Activated effector memory CD4-positive, alpha-beta T cell treated with anti-CD3 and anti-CD28 coated beads, Interleukin-2, amount 50 U/mL, for 16 hours (primary cell): ENCODE measurements at places on chromosomes 7 and 10.

- DNase-seq: no peak
Observed at GRCh38 chr7:12588259-12588904, 17.9 kb downstream of the SCIN start.

DNA sequence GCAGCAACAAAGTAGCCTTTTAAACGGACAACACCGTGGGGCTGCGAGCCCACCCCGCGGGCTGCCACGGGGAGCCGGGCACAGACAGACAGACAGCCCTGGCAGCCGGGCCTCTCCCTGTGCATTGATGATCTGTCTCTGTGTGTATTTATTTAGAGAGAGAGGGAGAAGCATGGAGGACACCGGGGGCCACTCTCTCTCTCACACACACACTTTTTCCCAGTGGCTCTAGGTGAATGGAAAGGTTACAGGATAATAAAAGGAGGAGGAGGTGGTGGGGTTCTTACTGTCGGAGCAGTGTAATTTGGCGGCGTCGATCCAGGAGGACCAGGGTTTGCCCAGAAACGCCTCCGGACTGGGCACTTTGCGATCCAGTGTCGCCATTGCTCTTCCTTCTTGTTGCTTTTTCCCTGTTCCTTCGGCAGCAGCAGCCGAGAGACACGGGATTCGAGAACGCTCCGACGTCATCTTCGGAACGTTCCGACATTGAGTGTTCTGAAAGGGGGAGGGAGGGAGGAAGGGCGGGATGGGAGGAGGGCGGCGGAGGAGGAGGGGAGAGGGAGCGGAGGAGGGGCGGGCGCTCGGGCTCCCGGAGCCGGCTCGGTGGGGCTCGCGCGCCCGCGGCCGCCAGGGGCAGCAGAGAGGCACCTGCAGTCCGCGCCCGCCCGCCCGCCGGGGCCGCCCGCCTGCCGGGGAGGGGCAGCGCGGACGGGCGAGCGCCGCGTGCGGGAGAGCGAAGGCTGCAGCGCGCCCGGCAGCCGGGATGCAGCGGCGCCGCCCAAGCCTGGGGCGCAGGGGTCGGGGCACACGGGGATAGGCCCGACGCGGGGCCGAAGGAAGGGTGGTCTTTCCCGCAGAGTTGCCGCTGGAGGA is at the start of gene ATXN7L1:
Gene ATXN7L1, minus strand, starts transcription at position 509 of the 873 bp plus-strand sequence. Its CDS starts 41 bp downstream, at position 468.
- peak; percentile 97 for DNase-seq

DNA sequence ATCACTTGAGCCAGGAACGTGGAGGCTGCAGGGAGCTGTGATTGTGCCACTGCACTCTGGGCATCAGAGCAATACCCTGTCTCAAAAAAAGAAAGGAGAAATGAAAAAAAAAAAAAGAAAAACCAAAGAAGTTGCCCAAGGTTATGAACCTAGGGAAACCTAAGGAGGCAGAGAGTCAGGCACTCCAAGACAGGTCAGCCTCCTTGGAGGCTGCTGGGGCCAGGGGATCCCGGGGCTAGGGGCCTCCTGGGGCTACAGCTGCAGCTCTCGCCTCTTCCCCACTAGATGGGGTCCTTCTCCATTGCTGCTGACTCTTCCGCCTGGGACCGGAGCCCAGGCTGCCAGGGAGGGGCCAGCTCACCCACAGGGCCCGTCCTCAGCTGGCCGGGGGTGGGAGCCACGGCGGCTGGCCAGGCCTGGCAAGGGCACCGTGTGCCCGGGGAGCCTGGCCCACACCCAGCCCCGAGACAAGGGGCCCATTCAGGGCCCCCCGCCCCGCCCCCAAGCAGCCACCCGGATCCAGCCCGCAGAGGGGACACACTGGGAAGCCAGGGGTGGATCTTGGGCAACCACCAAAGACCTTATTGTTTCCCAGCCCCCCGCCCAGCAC is 1.7 kb upstream of the SPACDR start:
- no peak for DNase-seq

- no peak for DNase-seq
Observed at GRCh38 chr7:132387596-132387995, 188.7 kb downstream of the PLXNA4 start.

DNA sequence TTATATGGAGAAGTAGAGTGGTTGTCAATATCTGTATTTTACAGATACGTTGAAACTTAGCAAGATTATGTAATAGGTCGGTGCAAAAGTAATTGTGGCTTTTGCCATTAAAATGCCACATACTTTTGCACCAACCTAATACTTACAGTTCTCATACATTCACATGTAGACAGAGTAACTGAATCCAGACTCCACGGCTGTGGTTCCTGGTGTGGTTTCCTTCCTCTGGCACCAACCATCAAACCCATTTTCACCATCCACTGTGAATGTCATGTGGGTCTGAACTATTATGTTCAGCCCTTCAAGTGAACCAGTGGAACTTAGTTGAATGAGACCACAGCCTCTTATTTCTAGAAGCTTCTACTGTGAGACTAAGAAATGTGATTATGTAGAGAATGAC is 31.5 kb upstream of the SLIT1 start:
- DNase-seq: no peak

DNA sequence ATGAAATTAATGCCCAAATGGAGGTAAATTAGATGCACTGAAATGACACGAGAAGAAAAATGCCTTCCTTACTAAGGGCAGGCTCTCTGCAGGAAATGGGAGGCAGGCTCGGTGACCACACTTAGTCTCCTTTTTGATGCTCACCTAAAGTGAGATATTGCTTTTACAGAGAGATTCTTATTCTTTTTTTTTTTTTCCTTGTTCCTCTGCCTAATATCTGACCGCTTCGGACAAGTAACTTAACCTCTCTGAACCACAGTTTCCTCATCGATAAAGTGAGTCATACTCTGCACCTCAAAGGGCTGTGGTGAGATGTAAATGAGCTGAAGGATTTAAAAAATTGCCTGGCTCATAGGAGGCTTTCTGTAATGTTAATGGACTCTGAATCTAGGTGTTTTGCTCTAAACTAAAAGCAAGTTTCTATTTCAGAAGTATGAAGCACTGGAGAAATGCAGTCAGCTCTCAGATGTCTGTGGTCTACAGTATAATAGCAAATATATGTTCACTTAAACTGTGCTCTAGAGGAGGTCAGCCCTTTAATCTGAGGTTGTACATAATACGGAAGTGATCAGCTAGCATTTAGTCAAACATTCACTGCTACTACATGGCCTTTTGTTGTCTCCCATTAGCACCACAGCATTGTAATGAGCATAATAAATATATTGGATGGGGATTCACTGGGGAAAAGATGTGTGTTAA is 23.2 kb downstream of the NKX2-3 start:
- no peak for DNase-seq

DNA sequence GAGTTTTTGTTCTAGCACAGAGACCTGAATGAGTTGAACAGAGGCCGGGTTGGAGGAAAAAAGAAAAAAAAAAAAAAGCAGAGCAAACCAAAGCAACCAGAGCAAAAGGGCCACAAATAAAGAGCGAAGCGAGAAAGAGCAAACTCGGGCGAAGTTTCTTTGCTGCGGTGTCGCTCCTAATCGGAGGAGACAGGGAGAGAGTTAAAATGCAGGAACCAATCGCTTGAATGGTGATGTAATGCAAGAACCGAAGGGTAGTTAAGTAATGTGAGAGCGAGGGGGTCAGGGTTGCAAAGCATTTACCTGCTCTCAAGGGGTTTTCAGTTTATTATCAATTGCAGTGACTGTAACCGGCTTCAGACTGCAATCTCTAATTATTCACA is 271.7 kb downstream of the TRIL start:
- no peak for DNase-seq

- DNase-seq: no peak
Observed at GRCh38 chr10:99660662-99661376, 1.5 kb downstream of the ENTPD7 start.

- peak; percentile 45 for DNase-seq
Observed at GRCh38 chr7:66974986-66975590, 20.3 kb downstream of the SBDS start.

DNA sequence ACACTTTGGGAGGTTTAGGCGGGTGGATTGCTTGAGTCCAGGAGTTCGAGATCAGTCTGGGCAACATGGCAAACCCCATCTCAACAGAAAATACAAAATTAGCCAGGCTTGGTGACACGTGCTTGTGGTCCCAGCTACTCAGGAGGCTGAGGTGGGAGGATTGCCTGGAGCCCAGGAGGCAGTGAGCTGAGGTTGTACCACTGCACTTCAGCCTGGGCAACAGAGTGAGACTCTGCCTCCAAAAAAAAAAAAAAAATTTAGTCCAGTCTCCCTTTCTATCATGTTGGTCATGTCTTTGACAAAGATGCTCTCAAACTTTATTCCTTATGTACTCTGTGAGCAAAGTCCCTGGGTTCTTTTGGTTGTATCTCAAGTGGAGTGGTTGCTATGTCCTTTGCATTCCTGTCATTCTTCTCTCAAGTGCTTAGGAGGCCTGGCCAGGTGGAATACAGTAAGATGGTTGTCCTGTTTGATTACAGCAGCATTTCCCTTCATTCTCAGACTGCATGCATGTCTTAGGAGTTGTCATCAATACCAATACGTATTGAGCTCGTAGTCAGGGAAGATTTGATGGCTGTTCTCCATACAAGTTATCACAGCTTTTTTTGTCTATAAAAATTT is 85.7 kb downstream of the MMRN2 start:
- DNase-seq: no peak
